Islet precursor cell (in vitro differentiated cells): ENCODE measurements at places on chromosomes 7 and 10.

GRCh38 chr7:114972567-114972966 lies 50.7 kb downstream of the MDFIC start:
- DNase-seq, result no peak

DNA sequence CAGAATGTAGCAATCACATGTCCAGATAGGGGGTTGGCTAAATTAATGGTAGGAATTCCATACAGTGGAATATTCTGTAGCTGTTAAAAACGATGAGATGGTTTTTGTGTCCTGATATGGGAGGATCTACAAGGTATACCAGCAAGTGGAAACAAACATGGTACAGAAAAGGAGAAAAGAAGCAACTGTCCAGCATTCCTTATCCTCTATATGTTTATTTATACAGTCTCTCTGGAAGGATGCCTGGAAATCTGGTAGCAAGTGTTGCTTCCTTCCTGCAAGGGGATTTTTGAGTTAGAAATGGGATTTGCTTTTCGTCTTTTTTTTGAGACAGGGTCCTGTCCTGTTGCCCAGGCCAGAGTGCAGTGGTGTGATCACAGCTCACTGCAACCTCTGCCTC lies 19.3 kb downstream of the IL15RA start:
- no peak for DNase-seq

DNA sequence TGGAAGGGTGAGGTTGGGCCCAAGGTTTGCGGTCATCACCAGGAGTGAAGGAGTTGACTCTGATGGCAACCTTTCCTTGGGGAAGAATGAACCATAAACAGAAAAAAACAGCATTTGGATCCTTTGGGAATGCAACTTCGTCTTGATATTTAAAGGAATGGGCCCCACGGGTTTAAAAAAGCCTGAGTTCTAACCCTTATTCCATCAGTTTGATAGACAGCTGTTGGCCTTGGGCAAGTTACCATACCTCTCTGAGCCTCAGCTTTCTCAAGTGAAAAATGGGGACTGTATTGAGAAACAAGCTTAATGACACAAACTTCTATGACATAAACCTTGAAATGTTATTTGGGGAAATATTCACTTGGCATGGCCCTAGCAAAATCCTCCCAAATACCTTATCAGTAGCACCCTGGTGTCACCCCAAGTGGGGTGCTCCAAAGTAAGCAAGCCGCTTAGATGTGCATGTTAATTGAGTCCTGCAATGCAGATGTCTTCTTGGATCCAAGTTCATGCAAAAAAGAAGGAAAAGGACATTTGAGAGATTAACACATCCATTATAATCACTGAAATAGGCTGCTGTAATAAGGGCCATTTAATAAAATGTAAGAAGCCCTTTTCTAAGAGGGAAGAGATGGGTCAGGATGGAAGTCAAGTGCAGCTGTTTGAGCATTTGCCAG lies 13.8 kb downstream of the MXI1 start:
- no peak for DNase-seq

- no peak for DNase-seq
Measured at GRCh38 chr10:63055705-63056104, 77.4 kb upstream of the NRBF2 start.
